ENCODE measurements at places on chromosomes 11 and 22. TPM values are rescaled to one million over a fixed set of nuclear protein-coding genes. Genes with fewer than 3 reads are reported as not detected.

Gene MS4A6E
- not detected for total RNA-seq

Gene ROBO4
- 17.8 TPM for total RNA-seq

Gene CBLIF
- not detected for total RNA-seq

Gene ANGPTL5
- 9.4 TPM for total RNA-seq
